ENCODE measurements at places on chromosomes 6 and 20. TPM values are rescaled to one million over a fixed set of nuclear protein-coding genes. Genes with fewer than 3 reads are reported as not detected.

The LY6G6D gene
- not detected for total RNA-seq

The ZGPAT gene
- 13.4 TPM for total RNA-seq

GRCh38 chr6:90288404-90288803 is 8.2 kb downstream of the BACH2 start:
- peak; percentile 15 for DNase-seq

- no peak for DNase-seq
Observed at GRCh38 chr20:39946931-39947330, 742.1 kb downstream of the MAFB start.

DNA sequence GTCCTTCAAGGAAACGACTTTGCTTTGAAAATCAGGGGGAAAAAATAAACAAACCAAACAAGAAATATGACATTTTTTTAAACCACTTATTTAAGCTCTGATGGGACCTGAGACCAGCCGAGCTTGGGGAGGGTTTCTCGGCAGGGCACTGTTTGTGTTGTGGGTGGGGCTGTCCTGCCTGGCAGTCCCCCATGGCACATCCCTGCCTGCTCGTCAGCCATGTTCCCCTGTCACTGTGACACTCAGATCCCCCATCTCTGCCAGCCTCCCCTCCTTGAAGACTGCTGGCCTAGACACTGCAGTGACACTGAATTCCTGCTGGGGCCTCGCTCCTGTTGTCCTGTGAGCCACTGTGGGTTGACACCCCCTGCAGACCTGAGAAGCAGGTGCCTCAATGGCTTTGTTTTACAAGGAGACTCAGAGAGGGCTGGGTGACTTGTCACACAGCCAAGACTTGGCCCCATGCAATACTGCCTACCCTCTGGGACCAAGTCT is 95.1 kb upstream of the PTPN1 start:
- DNase-seq: no peak

The IRF4 gene
- not detected for total RNA-seq
